ENCODE measurements at places on chromosomes 16 and 17. TPM values are rescaled to one million over a fixed set of nuclear protein-coding genes. Genes with fewer than 3 reads are reported as not detected.

The RAB37 gene
- total RNA-seq: 3.6 TPM

The CHST4 gene
- not detected for total RNA-seq

The COX10 gene
- total RNA-seq: 8.7 TPM

The CACNG1 gene
- total RNA-seq: not detected

DNA sequence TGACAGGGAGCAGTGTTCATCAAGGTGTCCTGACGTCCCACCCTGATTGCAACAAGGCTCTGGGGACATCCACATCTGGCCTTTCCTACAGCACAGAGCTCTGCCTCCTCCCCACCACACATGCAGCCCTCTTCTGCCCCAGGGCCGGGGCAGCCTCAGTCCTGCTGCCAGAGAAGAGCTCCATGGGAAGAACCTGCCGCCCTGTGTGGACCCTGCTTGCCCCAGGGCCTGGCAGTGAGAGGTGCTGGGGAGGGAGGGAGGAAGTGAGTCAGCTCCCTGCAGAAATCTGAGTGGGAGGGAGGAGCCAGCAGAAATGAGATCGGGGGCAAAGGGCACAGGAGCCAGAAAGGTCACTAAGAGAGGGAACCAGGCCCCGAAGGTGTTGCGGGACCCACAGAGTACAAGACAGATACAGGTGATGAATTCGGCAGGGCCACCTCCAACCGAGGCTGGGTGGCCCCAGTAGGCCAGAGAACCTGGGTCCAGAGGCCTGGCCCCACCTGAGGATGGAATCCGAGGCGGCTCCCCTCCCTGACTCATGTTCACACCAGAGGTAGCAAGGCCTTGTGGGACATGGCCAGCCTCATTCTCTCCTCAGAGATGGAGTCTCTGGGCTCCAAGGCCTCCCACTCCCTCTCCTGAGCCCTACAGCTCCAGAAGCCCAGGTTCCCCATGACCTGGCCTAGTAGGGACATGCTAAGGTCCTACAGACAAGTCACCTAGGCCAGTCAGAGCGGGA lies 24.8 kb downstream of the MYO18A start:
- DNase-seq: peak; percentile 69

GRCh38 chr17:17154981-17155380 lies 51.2 kb downstream of the PLD6 start:
- no peak for DNase-seq

- peak; percentile 30 for DNase-seq
Measured at GRCh38 chr17:21176773-21177395, 37.1 kb downstream of the TMEM11 start.

GRCh38 chr17:83161298-83162034 lies 82.1 kb downstream of the METRNL start:
- peak; percentile 53 for DNase-seq

DNA sequence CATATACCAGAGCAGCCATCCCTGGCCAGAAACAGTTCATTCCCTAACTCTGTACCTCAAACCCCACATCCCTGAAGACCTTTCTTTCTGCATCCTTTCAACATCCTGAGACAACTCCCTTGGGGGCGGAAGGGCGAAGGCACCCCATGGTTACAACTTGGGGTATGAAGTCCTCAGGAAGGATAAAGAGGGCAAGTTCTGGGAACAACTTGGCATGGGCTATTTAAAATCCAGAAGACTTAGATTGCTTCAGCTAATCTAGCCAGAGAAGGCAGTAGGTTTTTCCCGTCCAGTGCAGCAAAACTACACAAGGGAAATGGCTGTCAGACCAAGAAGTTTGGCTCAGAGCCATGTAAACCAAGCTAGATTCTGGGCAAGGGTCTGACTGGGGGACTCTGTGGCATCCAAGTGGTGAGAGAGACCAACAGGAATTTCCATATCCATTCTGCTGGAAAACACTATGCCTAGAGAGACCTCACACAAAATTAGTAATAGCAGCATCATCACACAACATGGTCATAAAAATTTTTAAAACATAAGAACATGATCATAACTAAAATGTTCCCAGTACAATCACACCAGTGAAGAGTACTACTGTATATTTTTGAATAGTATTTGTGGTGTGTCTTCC lies 113.2 kb downstream of the CDYL2 start:
- no peak for DNase-seq

DNA sequence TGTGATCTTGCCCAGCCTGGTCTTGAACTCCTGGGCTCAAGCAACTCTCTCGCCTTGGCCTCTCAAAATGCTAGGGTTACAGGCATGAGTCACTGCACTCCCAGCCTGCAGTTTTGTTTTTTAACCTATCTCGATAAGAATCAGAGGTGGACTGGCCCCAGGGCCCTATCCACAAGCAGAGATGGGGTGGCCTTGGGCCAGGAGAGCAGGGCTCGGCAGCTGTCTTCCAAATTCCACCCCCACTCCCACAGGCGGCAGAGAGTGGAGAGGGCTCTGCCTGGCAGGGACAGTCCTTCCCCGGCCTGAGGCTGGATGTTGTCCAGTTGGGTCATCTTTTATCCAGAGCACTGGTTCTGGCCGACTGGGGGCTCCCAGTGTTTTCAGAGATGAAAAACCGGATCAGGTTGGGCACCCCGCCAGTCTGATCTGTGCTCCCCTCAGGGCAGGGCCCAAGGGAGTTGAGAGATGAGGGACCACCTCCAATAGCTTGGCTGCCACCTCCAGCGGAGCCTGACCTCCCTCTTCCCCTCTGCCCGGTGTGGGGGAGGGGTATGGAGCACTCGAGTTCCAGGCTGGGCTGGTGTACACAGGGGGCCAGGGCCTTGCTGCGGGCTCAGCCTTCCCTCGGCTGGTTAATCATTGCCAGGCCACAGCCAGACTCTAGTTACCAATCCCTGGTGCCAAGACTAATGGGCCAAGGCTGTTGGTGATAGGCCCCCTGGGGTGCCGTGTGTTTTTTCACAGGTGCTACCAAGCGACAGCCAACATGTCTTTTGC lies 30.3 kb upstream of the MYO15B start:
- no peak for DNase-seq

GRCh38 chr17:6374761-6375312 lies 60.1 kb downstream of the AIPL1 start:
- DNase-seq: no peak

DNA sequence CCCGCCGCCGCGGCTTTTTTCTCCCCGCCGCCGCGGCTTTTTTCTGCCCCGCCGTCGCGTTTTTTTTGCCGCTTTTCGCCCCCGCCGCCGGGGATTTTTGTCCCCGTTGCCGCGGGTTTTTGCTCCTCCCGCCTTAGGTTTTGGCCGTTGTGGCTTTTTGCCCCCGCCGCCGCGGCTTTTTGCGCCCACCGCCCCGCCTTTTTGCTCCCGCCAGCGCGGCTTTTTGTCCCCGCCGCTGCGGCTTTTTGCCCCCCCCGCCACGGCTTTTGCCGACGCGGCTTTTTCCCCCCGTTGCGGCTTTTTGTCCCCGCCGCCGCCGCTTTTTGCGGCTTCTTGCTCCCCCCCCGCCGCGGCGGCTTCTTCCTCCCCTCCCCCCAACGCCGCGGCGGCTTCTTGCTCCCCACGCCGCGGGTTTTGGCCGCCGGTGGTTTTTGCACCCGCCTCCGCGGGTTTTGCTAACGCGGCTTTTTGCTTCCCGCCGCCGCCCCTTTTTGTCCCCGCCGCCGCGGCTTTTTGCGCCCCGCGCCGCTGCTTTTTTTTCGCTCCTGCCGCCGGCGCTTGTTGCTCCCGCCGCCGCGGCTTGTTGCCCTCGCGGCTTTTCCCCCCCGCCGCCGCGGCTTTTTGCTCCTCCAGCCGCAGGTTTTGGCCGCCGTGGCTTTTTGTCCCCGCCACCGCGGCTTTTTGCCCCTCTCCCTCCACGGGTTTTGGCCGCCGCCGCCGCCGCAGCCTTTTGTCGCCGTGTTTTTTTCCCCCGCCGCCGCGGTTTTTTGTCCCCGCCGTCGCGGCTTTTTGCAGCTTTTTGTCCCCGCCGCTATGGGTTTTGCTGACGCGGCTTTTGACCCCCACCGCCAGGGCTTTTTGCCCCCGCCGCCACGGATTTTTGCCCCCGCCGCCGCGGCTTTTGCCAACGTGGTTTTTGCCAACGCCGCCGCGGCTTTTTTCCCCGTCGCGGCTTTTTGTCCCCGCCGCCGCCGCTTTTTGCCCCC lies 150.3 kb downstream of the KCNJ18 start:
- no peak for DNase-seq

- no peak for DNase-seq
Measured at GRCh38 chr16:19523184-19523558, 571 bp upstream of the CCP110 start.

DNA sequence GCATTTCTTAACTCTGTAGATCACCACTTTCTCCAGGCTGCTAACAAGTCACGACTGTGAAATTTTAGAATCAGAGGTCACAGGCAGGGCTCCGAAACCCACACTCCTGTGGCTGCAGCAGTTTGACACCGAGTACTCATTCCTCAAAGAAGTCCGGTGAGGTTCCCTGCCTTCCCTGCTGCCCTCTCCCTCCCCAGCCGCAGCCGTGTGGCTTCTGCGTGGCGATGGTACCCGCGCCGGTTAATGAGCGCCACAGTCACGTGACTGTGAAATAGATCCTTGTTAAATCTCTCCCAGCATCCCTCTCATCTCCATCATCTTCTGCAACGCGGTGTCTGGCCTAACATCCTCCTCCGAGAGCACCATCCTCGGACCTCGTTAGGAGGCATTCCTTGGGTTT lies 65.2 kb upstream of the ENDOV start:
- DNase-seq: no peak

- DNase-seq: no peak
Measured at GRCh38 chr17:26782153-26782552, 511.8 kb upstream of the WSB1 start.

GRCh38 chr17:58911741-58912343 lies 156.2 kb downstream of the PPM1E start:
- DNase-seq: no peak
